ENCODE measurements at places on chromosomes 2 and 18.

DNA sequence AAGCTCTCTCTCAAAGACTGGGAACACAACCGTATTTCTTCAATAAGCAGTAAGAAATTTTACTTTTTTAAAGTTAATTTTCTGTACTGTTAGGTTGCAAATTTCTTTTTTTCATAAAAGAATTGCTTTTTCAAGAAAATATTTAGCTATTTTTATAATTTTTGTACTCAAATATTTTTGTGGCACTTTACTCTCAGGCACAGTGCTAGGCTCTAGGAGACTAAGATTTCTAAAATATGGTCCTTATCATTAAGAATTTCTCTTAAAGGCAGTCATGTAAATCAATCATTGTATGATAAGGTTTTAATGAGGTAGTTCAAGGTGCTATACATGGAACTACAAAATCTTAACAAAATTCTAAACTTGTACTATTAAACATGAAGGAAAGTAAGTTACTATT lies 61.4 kb downstream of the MTX2 start:
- DNase-seq: no peak

DNA sequence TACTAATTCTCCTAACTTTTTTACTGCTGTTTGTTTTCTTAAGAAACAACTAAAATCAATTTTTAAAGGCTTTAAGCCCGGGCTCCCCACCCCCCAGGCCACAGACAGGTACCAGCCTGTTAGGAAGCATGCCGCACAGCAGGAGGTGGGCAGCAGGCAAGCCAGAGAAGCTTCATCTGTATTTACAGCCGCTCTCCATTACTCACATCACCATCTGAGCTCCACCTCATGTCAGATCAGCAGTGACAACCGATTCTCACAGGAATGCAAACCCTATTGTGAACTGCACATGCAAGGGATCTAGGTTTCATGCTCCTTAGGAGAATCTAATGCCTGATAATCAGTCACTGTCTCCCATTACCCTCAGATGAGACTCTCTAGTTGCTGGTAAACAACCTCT lies 517.0 kb downstream of the NRXN1 start:
- peak; percentile 26 for DNase-seq

GRCh38 chr18:62807396-62807795 lies 92.1 kb downstream of the PHLPP1 start:
- DNase-seq: no peak

DNA sequence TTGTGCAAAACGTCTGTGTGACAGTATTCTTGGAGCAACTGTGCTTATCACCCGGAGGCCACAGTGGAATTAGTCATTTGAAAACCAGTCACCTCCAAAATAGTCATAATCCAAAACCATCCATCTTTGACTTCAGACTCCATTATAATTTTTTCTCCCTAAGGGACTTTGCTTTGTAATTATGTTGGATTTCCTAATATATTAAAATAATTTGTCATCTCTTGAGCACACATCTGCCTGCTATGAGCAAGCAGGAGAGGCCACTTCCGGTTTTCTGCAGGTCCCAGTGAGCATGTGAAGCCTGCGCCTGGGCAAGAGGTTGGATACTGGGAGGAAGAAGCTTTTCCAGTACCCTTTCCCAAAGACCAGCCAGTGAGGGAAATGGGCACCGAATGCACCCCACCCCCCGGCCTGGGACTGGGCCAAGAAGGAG lies 57.7 kb downstream of the ODC1 start:
- DNase-seq: no peak

DNA sequence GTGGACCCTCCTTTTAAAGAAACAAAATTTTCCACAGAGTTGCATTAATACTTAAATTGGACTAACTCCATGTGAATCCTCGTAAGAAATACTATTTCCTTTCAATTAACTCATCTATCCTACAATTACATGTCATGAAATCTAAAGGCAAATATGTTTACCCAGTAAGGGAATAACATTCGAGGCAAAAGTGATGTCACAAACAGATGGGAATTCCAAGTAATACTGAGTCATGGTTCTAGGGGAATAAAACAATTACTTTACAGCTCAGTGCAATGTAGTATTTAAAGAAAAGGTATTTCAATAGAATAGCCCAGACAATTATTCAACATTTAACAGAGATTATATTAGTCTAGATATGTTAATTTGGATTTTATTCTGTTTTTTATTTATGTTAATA lies 205.8 kb downstream of the ZNF385B start:
- no peak for DNase-seq

DNA sequence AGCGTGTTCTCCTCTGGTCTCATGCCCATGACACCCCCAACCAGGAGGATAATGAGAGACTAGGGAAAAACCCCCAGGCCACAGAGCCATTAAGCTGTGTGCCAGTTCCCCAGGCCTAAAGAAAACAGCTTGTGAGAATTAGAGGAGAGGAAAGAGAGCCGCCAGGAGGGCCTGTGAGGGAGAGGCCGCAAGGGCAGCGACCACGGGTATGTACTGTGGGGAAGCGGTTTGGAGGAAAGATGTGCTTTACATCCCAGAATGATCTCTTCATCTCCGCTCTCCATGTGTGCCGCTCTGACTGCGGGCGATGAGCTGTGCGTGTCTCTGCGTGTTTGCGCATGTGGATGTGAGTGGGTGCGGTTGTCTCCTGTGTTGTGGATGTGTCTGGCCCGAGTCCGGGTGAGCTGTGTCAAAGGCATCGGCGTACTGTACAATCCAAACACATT lies 82.9 kb downstream of the DYSF start:
- DNase-seq: no peak

DNA sequence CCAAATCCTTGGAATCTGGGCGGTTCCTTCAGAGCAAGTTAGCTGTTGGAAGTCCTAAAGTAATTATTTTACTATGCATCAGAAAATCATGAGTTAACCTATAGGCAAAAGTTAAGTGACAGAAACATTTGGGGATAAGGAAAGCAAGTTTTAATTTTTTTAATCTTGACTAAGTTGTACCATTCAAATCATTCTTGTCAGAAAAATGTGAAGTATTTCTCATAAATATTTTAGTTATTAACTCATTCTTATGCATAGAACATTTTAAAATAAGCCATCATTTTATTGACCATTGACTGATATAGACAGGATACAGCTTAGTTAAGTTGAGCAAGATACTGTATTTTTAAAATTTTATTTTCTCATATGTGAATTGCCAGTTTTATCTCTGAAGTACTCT lies 98.2 kb upstream of the FOSL2 start:
- no peak for DNase-seq

DNA sequence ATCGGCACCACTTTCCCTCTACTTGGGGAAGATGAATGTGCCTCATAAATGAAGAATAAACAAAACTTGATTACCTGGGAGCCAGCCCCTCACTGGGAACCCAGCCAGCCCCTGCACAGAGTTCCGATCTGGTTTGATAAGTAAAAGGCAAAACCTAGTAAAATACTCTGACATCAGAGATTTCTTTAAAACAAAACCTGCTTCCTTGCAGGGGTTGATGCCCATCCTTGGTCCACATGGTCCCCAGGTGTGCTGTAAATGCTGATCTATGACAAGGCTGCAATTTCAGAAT lies 218.8 kb upstream of the APCDD1 start:
- no peak for DNase-seq

- no peak for DNase-seq
Measured at GRCh38 chr2:234426616-234427015, 70.3 kb downstream of the ARL4C start.

- DNase-seq: no peak
Measured at GRCh38 chr18:392928-393573, 107.5 kb downstream of the COLEC12 start.

DNA sequence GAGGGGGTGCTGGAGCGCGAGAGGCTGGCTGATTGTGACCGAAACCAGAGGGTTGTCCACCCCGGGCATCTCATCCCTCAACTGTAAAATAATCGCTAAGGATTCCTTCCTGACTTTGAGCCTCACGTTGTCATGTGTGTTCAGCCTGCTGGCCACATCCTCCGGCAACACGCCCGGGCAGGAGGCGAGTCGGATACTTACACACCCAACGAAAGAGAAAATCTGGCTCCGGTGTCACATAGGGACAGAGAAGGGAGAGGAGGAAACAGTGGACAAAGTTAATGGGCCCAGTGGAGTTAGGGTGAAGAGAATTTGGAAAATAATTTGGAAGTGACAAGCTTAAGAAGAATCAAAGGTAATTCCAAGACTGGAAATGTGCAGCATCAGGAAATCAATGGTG lies 2.4 kb downstream of the TLX2 start:
- DNase-seq: no peak

GRCh38 chr2:175688243-175688642 lies 313.8 kb downstream of the LNPK start:
- DNase-seq: no peak

Data from substantia nigra (tissue), 51 donors.